Thoracic aorta (tissue), 2 donors: ENCODE measurements at places on chromosomes 11 and 22. TPM values are rescaled to one million over a fixed set of nuclear protein-coding genes. Genes with fewer than 3 reads are reported as not detected.

The OR10A2 gene
- not detected for total RNA-seq

The ABTB2 gene
- total RNA-seq = 31.0 TPM

The GRAMD1B gene
- total RNA-seq = 2.1 TPM

DNA sequence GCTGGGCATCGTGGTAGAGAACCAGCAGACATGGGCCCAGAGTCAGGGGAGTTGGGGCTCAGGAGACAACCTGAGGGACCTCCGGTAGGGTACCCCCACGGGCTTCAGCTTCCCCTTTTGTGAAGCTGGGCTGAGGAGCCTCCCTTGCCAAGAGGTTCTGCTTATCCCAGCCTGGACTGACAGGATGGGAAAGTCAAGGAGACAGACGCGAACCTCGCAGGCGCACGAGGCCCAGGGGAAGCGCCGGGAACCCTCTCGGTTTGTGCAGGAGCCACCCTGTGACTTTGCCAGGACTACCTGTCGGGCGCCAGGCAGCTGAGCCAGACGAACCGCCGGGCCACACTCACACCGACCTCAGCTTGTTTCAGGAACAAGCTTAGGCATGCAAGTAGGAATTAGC, 566.1 kb downstream of the BRD1 start:
- DNase-seq = no peak

GRCh38 chr11:68810164-68810563, 31.6 kb downstream of the CPT1A start:
- no peak for DNase-seq

The MS4A3 gene
- total RNA-seq = not detected

DNA sequence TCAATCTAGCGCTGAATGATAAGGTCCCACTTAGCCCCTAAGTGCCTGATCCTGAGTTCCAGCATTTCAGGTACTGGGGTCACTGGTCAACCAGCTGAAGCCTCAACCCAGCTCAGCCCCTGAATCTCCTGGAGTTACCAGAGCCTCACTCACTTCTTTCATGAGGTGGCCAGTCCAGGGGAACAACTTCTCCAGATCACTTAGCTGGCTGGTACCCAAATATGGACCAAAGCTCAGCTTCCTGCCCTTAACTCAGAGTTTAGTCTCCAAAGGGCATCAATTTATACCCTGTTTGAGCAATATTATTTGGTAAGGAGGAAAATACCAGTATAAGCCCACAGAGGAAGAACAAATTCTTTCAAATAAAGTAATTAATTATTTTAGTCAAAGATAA, 105.6 kb downstream of the SLC1A2 start:
- no peak for DNase-seq
